Osteoblast (primary cell): ENCODE measurements at places on chromosomes 6 and 20. TPM values are rescaled to one million over a fixed set of nuclear protein-coding genes. Genes with fewer than 3 reads are reported as not detected.

HDAC2 gene
- total RNA-seq = 57.2 TPM in 2 replicates

- DNase-seq = no peak
Measured at GRCh38 chr6:25330796-25331685, 51.9 kb downstream of the CARMIL1 start.

GRCh38 chr20:63053432-63054102, 46.8 kb upstream of the BHLHE23 start:
- DNase-seq = peak; percentile 73

DNA sequence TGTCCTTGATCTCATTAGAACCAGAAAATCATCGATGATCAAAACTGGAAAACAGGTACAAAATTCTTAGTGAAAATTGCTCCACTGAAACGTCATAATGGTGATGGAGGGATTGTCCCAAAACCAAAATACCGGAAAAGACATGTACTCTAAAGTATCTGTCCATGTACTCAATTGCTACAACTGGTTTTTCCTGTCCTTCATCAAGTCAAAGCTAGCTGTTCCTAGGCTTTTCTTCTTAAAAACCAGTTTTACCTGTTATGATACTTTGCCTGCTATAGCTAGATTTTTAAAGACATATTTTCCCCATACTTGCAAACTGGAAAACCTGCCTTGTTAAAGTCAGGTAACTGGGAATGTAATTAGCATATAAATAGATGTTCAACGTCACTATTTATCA, 50.5 kb upstream of the LRRC1 start:
- no peak for DNase-seq

- DNase-seq = no peak
Measured at GRCh38 chr6:56999049-56999448, 44.1 kb downstream of the BEND6 start.

GRCh38 chr20:62776692-62777527, 19.4 kb upstream of the MRGBP start:
- no peak for DNase-seq

GRCh38 chr20:24980291-24981053, 12.1 kb downstream of the APMAP start:
- no peak for DNase-seq

DNA sequence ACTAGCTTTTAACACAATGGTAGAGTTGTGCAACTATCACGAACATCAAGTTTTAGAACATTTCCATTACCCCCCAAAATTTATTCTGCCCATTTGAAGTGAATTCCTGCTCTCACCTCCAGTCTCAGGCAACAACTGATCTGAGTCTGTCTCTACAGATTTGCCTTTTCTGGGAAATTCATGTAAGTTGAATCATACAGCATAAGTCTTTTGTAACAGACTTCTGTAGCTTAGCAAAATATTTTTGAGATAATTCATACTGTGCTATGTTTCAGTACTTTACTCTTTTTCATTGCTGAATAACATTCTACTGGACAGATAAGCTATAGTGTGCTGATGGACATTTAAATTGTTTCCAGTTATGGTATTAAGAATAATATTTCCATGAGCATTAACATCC, 447.3 kb upstream of the GJE1 start:
- no peak for DNase-seq

GRCh38 chr6:166830185-166830890, 126.0 kb downstream of the RNASET2 start:
- no peak for DNase-seq

DNA sequence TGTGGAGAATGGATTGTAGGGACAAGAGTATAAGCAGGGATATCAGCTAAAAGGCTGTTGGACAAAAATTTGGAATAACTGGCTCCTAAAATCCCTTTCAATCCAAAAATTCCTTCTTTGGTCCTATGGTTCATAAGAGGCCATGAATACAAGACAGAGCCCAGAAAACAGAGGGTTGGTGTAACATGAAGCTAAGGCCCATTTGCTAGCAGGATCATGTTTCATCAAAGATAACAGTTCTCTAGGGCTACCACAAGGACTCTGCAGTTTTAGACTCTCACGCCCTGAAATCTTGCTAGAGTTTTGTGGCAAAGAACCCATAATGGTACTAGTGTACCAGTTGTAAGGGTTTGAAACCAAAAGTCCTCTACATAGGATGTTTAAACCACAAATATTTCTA, 327.8 kb upstream of the TBX18 start:
- no peak for DNase-seq

RBL1 gene
- 8.8 and 9.8 TPM in 2 replicates for total RNA-seq

PGC gene
- not detected in 2 replicates for total RNA-seq

DLK2 gene
- total RNA-seq = 0.29 TPM in 1 of 2 replicates, not detected in the other

DNA sequence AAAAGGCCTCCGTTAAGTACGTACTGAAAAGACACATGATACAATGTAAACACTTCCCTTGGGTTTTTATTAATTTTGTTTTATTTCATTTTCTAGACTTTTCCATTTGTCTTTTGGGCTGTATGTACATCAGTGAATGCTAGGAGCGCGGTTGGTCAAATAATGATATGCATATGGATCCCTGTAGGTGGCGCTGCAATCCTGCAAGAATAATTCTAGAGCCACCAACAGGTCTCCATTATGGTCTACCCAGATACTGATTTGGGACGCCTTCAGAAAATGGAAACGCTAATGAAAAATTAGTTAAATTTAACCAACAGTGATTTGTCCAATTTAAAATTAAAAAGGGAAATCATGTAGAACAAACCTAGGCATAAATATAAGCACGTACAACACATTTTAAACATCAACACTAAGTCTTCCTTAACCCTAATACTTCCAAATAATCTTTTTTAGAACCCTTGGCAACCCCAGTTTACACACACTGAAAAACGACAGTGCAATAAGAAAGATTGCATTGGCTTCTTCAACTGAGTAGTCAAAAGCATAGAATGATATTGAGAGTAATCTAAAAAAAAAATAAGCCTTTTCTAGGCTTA, 433.5 kb downstream of the RFPL4B start:
- DNase-seq = peak; percentile 80

DNA sequence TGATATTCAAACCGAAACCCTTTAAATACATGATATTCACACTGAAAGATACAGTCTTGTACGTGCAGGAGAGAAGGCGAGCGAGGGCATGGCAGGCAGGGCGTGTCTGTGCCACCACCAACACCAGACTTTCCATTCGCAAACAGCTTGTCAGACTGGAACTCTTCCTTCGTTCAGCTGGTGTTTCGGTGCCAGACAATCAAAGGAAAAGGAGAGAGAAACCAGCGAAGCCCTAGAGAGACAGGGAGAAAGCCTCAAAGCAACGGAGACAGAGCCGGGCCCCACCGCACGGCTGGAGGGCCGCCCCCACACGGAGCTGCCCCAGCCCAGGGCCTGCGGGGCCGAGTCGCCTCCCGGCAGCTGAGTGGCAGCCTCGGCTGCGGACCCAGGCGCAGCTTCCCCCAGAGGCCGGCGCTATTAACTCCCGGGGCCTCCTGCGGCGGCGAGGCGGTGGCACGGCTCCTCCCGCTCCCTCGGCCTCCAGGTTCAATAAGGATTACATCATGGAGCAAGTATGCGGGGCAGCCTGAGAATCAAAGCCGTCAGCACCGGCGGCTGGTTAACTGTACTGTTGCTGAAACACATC, 32.1 kb upstream of the NR2E1 start:
- peak; percentile 94 for DNase-seq

GRCh38 chr6:156279261-156279969, 497.8 kb upstream of the ARID1B start:
- DNase-seq = no peak

- DNase-seq = no peak
Measured at GRCh38 chr6:117169781-117170281, 95.5 kb upstream of the VGLL2 start.

- DNase-seq = peak; percentile 77
Measured at GRCh38 chr20:47276851-47277534, 79.5 kb downstream of the ZMYND8 start.

NAA20 gene
- 32.6 and 43.3 TPM in 2 replicates for total RNA-seq

HUS1B gene
- 0.59 and 0.72 TPM in 2 replicates for total RNA-seq
